ENCODE measurements at places on chromosomes 7 and 10.

- no peak for DNase-seq
Observed at GRCh38 chr10:116899626-116900025, 50.3 kb downstream of the ENO4 start.

- no peak for DNase-seq
Observed at GRCh38 chr7:698515-699475, 27.7 kb upstream of the DNAAF5 start.

DNA sequence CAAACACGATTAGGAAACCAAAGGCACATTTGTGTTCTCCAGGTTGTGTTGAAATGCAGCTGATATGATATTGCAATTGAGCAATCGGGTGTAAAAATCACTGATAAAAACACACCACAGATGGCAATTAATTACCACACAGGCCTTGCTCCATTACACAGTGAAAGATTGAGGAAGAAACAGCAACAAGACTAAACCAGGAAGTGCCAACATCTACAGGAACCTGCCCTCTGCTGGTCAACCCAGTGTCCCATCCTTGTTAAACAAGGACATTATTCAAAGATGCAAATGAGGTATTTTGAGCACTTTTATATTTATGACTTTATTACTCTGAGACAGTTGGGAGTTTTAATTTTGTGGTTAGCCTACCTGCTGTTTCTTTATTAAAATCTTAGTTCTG is 765.6 kb upstream of the GHITM start:
- DNase-seq: no peak

GRCh38 chr10:77594471-77594783 is 43.2 kb downstream of the KCNMA1 start:
- DNase-seq: no peak

- no peak for DNase-seq
Observed at GRCh38 chr10:32923134-32923533, 34.9 kb downstream of the ITGB1 start.

DNA sequence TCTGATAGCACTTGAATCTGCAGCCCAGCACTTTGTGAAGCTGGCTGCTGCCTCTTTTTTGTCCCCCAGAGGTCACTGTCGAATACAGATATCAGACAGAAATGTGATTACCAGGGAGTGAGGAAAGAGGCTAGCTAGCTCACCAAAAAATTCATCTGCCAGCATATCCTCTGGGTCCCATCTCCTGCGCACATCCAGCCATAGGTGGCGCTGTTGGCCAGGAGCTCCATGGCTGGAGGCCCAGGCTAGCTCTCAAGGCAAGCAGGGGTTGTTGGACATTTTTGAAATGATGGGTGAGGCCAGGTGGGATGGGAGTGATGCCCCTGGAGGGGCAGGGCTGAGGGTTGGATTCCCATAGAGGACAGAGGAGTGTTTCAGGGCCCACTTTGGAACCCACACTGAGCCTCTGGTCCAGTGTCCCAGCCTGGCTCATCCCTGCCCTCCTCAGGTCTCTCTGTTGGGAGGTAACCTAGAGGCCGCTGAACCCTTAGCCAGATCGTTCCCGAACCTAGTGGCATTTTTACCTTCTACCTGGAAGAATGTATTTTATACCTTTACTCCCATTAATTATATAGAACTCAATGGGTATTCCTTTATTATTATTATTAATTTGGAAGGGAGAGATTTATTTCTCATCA is 14.8 kb downstream of the DPCD start:
- peak; percentile 68 for DNase-seq
